Cardiac muscle cell (in vitro differentiated cells and primary cell): ENCODE measurements at places on chromosomes 5 and 9. TPM values are rescaled to one million over a fixed set of nuclear protein-coding genes. Genes with fewer than 3 reads are reported as not detected.

GRCh38 chr9:110027671-110028081 is 180.3 kb downstream of the C9orf152 start:
- peak; percentile 85 for DNase-seq
- no peaks in the 10 kb centered on the region for H3K27me3 ChIP-seq
- no peak overlapping the region for H3K27ac ChIP-seq

DNA sequence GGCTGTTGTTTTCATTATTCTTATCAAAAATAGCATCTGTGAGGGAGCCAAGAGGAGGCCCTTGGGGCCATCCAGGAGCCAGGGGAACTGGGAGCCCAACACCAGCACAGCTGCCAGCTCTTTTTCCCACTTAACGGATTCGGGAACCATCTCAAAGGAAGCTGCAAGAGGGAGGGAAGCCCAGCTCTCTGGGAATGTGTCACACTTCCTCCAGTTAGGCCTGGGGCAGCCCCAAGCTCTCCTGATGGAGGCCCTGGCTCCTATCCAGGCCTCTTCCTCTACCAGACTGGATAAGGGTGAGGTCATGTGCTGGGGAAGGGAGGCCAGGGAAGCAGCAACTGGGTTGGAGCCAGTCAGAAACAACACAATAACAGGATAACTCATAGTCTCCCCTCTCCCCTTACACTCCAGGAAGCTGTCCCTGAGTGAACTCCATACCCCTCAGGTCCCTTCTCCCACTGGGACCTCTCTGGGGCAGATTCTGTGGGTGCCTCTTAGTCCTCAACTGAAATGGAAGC is 12.7 kb downstream of the CSF2 start:
- H3K4me1 ChIP-seq, result no peaks in the 10 kb centered on the region
- no peak overlapping the region for H3K27ac ChIP-seq
- H3K27me3 ChIP-seq, result no peaks in the 10 kb centered on the region
- H3K36me3 ChIP-seq, result no peaks in the 10 kb centered on the region
- H3K4me3 ChIP-seq, result no peak overlapping the region
- peak; percentile 98 for DNase-seq

GRCh38 chr9:99594056-99594780 is 227.5 kb upstream of the NR4A3 start:
- no peaks in the 10 kb centered on the region for H3K4me1 ChIP-seq
- no peak overlapping the region for H3K27ac ChIP-seq
- H3K27me3 ChIP-seq, result no peaks in the 10 kb centered on the region

DNA sequence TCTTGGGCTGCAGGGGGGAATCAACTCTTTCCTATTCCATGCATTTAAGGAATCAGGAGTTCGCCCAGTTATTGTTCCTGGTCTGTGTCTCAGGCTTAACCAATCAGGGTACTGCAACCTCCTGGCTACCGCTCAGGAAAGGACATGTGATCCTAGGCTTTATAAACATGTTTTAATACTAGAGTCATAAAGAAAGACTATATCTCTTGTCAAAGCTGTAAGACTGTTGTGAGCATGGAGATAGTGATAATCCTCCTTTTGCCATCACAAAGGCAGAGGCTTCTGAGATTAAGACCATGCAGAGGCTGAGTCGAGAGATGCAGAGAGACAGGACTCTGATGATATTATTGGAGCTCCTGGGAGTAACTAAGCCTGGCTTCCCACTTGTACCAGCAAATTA is 137.0 kb downstream of the YIPF5 start:
- no peaks in the 10 kb centered on the region for H3K36me3 ChIP-seq
- H3K4me1 ChIP-seq, result no peaks in the 10 kb centered on the region
- H3K27me3 ChIP-seq, result no peaks in the 10 kb centered on the region
- H3K27ac ChIP-seq, result no peak overlapping the region

GRCh38 chr5:77209495-77210090 is 887 bp upstream of the PDE8B start:
- H3K27me3 ChIP-seq, result peaks cover 87% of the 10 kb centered on the region
- no peak for DNase-seq
- no peaks in the 10 kb centered on the region for H3K4me1 ChIP-seq
- H3K4me3 ChIP-seq, result peak overlapping the region; percentile 36

- peaks cover 46% of the 10 kb centered on the region for H3K27me3 ChIP-seq
- no peaks in the 10 kb centered on the region for H3K36me3 ChIP-seq
- H3K4me3 ChIP-seq, result no peak overlapping the region
- H3K4me1 ChIP-seq, result no peaks in the 10 kb centered on the region
Measured at GRCh38 chr9:26682796-26683496, 209.7 kb downstream of the CAAP1 start.

DNA sequence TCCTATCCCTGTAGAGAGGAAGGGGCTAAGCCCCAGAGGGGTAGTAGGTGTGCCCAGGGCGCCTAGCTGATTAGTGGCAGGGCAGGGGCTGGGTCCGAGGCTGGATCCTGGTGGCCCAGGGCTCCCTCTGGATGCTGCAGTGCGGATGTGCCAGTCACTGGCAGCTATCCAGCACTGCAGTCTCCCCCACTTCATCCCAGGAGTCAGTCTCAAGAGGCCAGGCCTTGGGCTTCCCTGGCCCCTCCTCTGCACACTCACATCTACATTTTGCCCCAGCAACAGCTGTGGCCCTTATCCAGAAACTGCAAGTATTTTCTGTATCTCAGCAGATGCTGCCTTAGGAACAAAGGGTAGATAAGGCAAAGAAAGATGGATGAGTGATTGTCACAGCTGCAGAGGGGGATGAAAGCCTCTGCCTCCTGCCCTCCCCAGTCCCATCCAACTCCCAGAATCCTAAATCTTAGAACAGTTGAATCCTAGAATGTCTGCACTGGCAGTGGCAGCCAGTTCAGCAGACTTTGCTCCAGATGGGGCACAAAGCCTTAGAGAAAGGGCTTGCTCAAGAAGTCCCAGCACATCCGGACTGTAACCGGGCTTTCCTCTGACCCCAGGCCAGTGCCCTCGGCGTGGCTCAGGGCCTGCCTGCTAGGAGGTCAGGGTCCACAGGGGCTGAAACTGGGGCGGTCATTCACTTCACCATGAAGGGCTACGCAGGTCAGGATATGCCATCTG is 1.6 kb downstream of the ANXA6 start:
- H3K4me1 ChIP-seq, result peaks cover 56% of the 10 kb centered on the region
- peak overlapping the region; percentile 86 for H3K4me3 ChIP-seq
- peak overlapping the region; percentile 93 for H3K27ac ChIP-seq

GRCh38 chr5:135565266-135565665 is 13.5 kb downstream of the CXCL14 start:
- no peaks in the 10 kb centered on the region for H3K27me3 ChIP-seq
- H3K4me3 ChIP-seq, result no peak overlapping the region
- DNase-seq, result no peak
- no peak overlapping the region for H3K27ac ChIP-seq

DNA sequence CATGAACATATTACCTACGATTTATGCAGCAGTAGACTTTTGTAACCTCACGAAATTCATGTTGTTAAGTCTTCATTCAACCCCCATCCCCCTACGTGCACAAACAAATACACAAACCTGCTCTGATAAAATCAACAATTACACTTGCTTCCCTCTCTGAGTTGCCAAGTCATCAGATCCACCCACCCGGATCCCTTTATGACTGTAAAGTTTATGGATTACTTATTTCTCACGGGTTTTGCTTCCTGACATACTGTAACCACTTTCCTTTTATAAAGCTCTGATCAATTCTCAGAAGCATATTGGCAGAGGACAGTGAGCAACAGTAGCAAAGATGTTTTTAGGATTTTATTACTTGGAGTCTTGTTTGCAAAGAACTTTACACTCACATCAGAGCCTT is 70.5 kb downstream of the MLLT3 start:
- H3K27me3 ChIP-seq, result no peaks in the 10 kb centered on the region
- no peak overlapping the region for H3K4me3 ChIP-seq
- no peak for DNase-seq
- H3K27ac ChIP-seq, result no peak overlapping the region

The CETN3 gene
- total RNA-seq, result 25.4 and 49.2 TPM in 2 replicates

The PLPPR1 gene
- 0.42 and 0.98 TPM in 2 replicates for total RNA-seq

The HAVCR2 gene
- total RNA-seq, result 0.04 and 1.3 TPM in 2 replicates

The RASEF gene
- total RNA-seq, result 0.33 and 0.35 TPM in 2 replicates

The PCDHB3 gene
- 5.6 and 8.9 TPM in 2 replicates for total RNA-seq
